ENCODE measurements at places on chromosomes 13 and 19.

DNA sequence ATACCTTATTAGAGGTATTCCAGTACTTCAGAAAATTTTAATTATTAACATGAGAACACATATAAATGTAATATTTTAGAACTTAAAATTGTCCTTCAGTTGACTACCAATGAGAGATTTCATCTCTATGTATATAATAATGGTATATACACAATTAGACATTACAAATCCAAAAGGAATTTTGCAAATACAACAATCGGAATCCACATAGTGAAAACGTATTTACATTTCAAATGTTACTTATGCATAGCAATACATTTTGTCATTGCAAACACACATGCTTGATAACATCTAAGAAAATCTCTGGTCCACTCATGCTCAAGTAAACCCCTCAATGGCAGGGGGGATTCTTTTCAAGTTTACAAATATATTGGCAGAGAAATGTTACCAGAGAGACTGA lies 2345.2 kb downstream of the PCDH9 start:
- no peak for DNase-seq

DNA sequence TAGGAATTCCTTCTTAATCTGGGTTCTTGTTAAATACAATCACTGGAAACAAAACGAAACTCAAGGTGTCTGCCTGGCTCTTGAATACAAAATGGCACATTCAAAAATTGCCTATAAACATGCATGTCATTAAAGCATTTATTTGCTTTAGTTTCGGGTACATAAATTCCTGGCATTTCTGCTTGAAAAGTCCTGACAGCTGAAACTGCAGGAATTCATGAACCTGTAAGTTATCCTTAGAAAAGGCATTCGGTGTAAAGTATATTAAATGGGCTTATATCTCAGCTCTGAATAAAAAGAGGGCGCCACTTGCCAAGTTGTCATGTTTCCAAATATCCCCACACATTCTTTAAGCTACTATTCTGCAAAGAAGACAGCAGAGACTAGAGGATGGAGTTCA lies 32.9 kb downstream of the RXFP2 start:
- DNase-seq = no peak

DNA sequence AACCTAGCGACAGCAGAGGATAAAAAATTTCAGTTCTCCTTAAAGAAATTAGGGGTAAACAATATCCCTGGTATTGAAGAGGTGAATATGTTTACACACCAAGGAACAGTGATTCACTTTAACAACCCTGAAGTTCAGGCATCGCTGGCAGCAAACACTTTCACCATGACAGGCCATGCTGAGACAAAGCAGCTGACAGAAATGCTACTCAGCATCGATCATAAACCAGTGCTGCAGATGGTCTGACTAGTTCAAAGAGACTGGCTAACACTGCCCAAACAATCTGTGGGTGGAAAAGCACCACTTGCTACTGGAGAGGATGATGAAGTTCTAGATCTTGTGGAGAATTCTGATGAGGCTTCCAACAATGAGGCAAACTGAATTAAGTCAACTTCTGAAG lies 19.9 kb upstream of the ACOD1 start:
- no peak for DNase-seq

- no peak for DNase-seq
Measured at GRCh38 chr13:105928901-105929300, 606.6 kb downstream of the EFNB2 start.

DNA sequence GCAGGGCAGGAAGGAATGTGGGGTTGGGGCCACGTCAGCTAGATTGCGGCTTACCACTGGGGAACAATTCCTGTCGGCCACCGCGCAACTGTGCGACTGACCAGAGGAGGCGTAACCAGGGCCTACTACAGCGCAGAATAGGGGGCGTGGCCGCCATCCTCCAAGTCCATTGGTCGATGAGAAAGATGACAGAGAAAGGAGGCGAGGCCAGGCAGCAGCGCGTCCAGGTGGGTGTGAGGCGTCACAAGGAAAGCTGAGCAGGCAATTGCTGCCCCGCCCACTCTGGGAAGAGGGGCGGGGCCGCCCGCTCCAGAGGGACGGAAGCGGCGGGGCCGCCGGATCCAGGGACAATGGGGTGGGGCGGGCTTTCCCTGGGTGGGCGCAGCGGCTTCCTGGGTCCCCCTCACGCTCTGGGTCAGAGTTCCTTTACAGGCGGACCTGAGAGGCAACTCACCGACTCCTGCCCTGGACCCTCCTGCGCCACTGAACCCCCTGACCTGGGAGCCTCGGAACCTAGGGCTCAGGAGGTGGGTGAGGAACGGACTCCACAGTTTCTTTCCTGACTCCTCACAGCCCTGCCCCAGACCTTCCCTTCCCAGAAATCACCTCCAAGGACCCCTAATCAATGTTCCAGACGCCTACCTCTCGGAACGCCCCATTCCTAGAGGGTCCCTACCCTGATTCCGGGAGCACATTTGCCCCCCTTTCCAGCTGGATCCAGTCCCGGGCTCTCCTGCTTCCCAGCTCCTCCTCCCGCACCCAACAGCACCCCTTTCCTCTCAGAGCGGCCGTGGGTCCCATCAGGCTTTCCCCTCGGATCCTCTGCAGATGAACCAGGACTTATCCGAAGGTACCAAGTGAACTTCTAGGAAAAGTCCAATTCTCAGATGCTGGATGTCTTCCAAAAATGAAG lies 101.5 kb upstream of the ZNF492 start:
- DNase-seq = no peak

GRCh38 chr19:11166281-11167142 lies 10.9 kb upstream of the SPC24 start:
- no peak for DNase-seq

DNA sequence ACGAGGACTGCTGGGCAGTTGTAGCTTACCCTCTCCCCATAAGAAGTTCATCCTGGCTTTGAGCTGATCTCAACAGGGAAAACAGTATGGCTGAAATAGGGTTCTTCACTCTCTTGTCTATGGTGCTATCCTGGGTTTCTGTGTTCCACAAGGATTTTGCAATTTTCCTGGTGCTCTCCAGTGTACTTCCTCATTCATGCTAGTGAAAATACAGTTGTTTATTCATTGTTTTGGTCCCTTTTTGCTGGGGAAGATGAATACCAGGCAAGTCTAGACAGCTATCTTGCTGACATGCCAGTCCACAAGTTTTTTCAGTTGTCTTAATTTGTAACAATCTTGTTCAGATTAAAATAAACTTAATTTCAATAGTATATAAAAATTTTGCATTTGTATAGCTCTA lies 306.5 kb downstream of the DLEU7 start:
- DNase-seq = no peak

DNA sequence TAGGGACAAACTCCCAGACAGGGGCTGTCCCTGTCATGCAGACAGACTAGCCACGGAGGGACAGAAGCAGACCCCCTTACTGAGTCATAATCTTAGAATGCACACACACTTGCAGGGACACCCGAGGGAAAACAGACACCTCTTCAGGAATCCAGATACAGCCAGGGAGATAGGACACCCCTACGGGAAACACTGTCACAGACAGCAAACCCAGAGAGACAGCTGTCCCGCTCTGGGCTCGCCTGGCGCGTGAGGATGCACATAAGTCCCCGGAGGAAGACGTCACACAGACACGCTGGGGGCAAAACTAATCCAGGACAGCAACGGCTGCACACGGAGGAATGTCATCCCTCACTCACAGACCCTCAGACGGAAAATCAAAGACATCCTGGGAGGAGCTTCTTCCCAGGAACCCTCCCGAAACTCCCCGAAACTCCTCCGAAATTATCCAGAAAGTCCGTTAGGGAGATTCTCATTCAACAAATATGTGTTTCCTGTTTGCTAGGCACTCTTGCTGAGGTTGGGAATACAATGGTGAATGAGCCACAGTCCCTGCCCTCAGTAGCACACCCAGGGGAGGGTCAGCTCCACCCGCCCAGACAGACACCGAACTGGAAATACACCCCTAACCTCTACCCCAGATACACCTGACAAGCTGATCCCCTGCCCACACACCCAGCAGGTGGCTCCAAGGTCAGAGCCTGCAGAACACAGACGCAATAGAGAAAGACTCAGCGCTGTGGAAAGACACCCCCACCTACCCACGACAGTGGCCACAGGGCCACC lies 15.2 kb upstream of the TOMM40 start:
- DNase-seq = no peak

DNA sequence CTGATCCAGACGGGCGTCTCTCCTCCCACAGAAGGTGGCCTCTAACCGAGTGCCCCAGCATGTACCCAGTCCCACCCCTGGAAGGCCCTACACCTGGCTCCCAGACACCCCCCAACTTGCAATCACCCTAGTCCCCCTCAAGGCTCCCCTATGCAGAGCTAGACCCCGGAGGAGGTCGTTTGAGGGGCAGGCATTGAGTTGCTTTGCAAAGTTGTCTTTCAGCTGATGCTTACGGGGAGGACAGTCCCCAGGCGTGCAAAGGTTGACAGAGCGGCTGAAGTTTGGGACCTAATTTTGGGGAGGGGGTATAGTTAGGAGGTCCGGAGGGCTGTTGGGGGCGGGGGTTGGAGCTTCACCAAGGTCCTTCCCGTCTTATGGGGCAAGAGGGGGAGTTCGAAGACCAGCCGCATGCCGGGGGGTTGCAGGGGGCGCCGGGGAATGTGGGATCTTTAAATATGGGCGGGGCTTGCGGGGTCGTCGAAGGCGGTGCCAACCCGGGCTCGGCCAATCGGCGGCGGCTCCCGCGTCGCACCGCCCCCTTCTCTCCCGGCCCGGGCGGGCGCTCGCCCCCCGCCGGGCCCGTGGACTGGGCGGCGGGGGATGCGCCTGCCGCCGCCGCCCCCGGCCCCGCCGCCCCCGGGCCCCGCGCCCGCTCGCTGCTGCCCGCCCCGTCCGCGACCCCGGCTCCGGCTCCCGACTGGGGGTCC lies at the start of gene KCNN1:
Gene KCNN1 (plus strand): TSS at position 558 of the 707 bp plus-strand sequence. CDS start 6,782 bp downstream, outside the sequence.
- no peak for DNase-seq

DNA sequence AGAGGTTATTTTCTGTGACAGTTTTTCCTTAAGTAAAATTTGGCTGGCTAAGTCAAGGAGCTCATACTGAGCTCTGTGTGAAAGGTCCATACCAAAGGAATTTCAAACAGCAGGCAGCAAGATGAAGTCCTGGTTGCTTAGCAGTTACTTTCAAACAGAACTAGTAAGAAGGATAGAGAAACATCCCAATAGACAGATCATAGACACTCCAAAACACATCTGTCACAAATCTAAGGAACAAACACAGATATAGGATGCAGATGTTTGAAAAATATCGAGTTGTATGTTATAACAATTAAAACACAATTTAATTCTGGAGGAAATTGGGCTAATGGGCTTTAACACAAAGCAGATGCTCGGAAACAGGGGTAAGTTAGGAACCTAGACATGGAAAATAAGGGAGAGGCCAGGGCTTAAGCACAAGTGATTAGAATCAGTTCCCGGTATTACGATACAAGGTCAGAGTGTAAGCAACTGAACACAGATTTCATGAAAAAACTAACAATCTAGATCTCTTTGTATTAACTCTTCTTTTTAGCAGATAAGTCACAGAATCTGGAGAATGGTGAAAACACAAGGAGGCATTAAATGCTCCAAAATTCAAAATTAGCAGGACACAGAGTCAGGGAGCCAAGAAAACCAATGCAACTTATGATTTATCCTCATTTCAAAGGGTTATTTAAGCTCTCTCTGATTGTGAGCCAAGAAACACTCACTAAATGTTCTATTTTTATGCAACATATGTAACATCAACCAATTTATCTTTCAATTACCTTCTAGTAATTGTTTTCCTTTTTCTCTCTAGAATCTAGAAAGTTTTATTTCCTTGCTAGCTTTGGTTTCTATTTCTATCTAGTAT lies 1992.9 kb upstream of the PCDH20 start:
- no peak for DNase-seq

DNA sequence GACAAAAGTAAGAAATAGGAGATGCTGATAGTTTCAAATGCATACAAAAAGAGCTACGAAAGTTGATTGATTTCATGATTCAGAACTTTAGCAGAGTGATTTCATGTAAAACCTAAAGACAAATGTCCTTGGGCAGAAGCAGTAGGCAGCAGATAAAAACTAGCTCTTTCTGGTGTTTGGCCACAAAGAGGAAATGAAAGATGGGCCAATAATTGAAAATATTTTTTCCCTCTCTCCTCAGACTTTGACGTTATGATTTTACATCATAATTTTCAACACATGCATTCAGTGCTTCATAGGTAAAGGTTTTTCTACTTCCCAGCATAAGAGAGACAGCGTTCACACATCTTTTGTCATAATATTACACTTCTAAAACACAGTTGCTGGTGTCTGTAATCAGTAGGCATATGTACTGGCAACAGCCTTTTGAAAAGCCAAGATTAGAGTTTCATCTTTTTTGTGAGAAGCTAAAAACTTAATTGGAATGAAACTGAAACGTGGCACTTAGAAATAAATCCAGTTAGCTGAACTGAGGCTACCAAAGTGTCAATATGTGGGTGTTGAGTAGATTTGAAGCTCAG lies 9.3 kb downstream of the SCEL start:
- DNase-seq = no peak

- DNase-seq = no peak
Measured at GRCh38 chr13:40631605-40632004, 34.8 kb downstream of the FOXO1 start.

DNA sequence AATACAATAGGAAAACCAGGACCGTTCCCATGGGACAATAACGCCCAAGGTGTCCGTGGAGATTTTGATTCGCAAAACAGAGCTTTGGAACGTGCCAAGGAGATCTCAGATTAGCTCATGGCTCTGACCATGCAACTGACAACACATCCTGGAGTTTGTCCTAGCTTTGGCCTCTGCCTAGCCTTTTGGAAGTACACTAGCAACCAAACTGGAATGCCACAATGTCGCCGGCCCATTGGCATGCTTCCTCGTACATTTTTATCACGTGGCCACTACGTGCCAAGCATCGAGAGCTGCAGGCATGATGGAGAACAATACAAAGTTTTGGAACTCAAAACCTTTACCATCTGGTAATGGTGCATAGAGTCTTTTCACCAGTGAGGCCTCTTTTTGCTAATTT lies 256.5 kb downstream of the DCLK1 start:
- DNase-seq = no peak

- no peak for DNase-seq
Measured at GRCh38 chr13:112953591-112954487, 15.2 kb upstream of the MCF2L start.

DNA sequence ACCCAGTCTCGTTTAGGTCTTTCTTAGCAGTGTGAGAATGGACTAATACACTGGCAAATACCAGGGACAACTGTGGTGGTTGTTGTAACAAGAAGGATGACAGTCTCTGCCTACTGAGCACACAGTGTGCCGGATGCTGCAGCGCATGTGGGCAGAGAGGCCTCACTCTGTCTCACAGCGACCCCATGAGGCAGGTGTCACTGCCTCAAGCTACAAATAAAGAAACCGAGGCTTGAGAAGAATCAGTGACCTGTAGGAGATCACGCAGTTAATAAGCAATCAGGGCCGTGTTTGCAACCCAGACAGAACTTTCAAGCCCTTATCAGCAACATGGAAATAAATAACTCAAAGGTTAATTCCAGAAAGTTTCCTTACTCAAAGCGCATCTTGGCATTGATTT lies 40.5 kb upstream of the GAS6 start:
- no peak for DNase-seq

DNA sequence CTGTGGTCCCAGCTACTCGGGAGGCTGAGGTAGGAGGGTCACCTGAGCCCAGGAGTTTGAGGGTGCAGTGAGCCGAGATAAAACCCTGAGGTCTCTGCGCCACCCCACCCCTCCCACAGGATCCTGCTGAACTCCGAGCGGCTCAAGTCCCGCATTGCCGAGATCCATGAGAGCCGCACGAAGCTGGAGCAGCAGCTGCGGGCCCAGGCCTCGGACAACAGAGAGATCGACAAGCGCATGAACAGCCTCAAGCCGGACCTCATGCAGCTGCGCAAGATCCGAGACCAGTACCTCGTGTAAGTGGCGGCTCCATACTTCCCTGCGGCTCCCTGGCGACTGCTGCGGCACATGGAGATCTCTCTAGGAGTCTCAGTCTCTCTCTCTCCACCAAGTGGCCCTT lies 6.6 kb upstream of the IFI30 start:
- no peak for DNase-seq

Data from effector memory CD4-positive, alpha-beta T cell (primary cell).